ENCODE measurements at places on chromosomes 3 and 15.

GRCh38 chr3:47890126-47890827 lies 87.3 kb downstream of the DHX30 start:
- DNase-seq: no peak

- DNase-seq: no peak
Observed at GRCh38 chr3:94787734-94788270, 724.9 kb downstream of the NSUN3 start.

DNA sequence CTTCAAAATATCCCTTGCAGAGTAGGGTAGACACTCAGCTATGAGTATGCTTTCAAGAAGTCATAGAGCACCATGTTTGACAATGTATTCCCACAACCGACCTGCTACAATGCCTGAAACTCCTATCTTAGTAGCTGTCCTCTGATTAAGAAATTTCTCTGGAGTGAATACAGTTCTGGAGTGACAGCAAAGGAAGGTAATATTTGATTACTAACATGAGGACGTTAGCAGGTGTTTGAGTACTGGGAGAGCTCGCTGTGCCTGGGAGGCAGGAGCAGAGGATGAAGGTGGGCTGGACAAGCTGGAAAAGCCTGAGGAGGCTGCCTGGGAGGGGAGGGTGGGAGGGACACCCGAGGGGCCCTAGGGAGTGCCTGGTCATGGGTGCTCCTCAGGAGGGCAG lies 42.9 kb downstream of the PARP15 start:
- no peak for DNase-seq

DNA sequence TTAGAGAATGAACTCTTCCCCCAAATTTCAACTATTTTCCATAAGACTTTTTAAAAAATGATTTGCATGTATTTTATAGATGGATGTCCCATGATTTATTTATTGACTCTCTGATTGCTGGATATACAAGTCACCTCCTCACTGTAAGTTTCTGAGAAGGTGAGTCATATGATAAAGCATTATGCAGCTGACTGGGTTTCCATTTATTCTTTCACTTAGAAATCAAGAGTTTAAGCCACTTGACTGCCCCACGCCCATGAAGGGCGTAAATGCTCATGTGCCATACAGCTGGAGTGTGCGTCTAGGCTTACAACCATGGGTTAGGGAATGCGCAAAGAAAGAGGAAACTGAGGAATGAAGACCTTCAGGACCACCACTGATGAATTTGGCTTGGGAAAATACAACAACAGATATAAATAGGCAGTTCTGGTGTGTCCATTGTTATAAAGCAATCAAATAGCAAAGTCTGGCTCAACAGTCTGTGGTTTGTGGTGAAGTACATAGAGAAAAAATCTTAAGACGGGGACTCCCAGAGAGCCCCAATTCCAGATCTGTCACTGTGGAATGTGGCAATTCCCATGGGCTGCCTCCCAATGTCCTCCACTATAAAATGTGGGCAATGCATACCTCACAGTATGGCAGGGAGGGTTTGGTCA lies 20.3 kb downstream of the SLCO2A1 start:
- no peak for DNase-seq

GRCh38 chr3:94525043-94525442 lies 462.2 kb downstream of the NSUN3 start:
- DNase-seq: no peak

- DNase-seq: no peak
Observed at GRCh38 chr15:96002890-96003859, 327.3 kb upstream of the NR2F2 start.

GRCh38 chr15:33152502-33153109 lies 41.9 kb downstream of the FMN1 start:
- no peak for DNase-seq

DNA sequence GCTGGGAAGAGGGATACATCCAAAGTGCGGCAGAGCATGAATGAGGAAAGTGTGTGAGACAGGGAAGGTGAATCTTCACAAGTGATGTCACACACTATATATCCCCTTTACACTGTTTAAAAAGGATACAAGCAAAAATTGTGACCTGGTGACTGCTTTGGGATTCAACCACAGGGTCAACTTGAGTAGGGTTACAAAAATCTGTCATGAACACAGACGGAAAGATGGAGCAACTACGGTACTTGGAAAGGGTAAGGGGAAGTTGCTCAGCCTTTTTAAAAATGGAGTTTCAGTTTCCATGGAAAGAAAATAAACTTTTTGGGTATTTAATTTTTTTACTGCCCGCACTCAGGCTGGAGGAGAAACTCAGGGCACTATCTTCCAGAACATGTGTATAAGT lies 60.3 kb downstream of the B3GNT5 start:
- no peak for DNase-seq

GRCh38 chr15:92034227-92034626 lies 180.7 kb downstream of the SLCO3A1 start:
- DNase-seq: no peak

- DNase-seq: no peak
Observed at GRCh38 chr3:112464264-112464663, 35.0 kb downstream of the BTLA start.

GRCh38 chr15:77033417-77033728 lies 37.5 kb downstream of the TSPAN3 start:
- DNase-seq: no peak

DNA sequence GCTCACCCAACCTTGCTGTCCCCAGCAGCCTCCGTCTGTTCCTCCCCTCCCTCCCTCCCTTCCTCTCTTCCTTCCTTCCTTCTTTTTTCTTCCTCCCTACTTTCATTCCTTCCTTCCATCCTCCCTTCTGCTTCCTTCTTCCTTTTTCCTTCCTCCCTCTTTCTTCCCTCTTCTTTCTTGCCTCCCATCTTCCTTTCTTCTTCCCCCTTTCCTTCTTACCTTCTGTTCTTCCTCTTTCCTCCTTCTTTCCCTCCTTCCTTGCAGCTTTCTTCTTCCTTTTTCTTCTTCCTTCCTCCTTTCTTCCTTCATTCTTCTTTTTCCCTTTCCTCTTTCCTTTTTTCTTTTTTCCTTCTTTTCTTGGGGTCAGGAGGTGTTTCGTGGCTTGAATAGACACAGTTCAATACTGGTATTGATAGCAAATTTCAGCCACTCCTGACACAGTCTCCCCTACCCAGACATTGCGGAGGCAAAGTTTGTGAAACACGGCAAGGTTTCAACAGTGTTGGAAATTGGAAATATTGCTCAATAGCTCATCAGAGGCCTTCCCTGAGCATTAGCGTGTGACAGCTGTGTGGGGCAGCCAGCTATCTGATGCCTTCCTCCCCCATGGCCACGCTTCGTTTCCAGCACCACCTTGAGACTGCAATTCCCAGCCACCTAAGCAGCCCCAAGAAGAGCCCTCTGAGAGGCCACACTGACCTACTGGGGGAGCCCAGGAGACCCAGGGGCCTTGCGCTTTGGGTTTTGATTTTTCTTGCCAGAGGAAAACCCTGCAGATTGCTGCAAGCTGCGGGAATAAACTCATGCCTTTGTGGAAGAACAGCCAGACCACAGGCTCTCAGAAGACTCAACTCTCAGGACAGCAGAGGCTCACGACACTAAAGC lies 82.2 kb downstream of the KLF15 start:
- DNase-seq: no peak

DNA sequence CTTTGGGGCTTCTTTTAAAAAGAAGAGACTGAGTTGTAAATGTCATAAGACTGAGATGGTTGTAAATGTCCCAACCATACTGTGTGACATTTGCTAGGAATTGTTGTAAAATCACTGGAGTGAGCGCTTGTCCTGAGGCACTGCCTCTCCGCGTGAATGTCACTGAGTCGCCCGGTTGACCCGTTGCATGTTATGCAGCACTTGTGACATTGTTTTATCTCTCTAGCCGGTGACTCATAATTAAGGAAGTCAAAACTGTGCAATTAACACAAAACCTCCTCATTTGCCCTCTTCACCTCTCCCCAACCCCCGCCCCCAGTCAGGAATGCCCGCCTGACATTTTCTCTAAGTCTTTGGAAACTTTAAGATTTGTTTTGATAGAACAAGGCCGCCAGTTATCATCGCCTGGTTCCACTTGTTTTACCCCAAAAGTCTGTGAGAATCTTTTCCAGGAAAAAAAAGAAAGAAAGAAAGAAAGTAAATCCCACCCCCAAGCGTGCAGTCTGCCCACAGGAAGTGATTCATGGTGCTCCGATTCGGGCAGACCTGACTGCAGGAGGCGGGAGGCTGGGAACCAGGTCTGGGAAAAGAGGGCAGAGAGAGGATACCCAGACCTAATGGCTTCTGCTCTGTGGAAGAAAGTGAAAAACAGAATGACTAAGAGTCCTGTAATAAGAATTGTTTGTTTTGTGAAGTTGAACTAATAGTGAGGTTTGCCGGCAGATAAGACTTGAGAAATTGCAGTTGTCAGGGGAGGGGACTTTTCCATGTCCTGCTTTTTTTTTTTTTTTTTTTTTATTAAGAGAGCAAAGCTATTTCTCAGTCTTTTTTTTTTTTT lies 84.8 kb downstream of the SMAD3 start:
- DNase-seq: no peak

GRCh38 chr3:50201573-50202315 lies 3.3 kb upstream of the SLC38A3 start:
- no peak for DNase-seq

DNA sequence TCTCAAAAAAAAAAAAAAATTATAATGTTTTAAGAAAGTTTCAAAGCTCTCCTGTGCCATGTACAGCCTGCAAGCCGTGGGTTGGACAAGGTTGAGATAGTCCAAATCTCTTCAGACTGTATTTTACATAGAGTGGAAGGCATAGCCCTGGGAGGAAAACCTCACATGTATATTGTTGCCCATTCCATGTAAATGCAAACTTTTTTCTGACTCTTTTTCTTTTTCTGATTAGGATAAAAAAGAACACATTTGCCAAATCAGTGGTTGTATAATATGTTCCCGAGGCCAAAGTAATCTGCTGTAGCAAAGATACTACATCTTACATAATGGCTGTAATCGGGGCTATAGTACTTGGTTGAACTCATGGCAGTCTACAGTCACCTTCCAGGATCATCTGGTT lies 35.7 kb upstream of the UBL7 start:
- no peak for DNase-seq
